ENCODE measurements at places on chromosomes 5 and 9.

GRCh38 chr5:121833617-121834016 lies 18.1 kb upstream of the FTMT start:
- DNase-seq = no peak

DNA sequence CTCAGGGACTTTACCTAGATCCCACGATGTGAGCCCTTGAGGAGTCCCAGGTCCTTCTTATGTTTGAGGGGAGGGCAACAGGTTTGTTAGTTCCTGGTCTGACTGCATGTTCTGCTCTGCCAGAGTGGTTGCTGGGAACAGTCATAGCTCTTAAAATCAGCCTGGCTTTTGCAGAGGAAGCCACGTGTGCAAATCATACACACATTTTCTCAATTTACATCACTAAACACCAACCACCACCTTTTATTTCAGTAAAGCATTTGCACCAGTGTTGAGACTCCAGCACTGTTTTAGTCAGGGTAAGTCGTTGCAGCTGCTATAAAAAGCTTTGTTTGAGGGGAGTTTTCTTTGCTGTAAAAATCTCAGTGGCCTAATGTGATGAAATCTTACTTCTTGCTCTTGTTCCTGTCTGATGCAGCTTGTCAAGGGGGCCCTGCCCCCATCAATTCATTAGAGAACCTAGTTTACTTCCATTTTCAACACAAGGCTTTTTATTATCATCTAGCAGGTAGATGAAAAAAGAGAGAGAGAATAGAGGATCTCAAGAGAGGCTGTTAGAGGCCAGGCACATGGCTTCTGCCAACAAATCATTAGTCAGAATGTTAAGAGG lies 70.3 kb upstream of the VCAN start:
- peak; percentile 0 for DNase-seq

GRCh38 chr9:83155733-83156132 lies 92.8 kb upstream of the RASEF start:
- no peak for DNase-seq

GRCh38 chr5:138832218-138832617 lies 42.9 kb downstream of the LRRTM2 start:
- no peak for DNase-seq

- DNase-seq = no peak
Measured at GRCh38 chr5:1220831-1221230, 4.3 kb upstream of the SLC6A18 start.

- no peak for DNase-seq
Measured at GRCh38 chr9:96121136-96121535, 180.8 kb downstream of the HSD17B3 start.

- no peak for DNase-seq
Measured at GRCh38 chr5:172789687-172790495, 18.9 kb upstream of the DUSP1 start.

DNA sequence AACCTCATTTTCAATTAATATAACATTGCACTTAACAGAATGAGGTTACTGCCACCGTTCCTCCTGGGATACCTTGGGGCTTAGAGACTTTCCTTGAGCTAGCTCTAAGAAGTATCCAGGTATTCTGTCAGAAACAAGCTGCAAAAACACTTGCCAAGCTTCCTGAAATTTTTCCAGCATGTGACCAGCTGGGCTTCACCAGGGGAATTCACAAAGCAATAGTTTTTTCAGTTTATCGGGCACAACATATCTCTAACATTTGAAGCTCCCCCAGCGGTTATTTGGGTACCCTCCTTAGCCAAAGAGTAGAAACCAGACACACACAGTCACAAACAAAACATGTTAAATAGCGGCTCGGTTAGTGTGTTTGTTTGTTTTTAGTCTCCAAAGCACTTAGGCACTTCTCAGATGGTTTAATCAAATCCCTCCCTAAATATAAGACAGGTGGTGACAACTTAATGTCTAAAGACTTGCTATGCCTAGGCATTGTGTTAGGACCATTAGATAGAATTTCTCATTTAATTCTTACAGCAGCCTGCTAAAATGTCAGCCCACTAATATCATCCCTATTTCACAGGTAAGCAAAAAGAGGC lies 278.2 kb downstream of the GLIS3 start:
- DNase-seq = no peak

- DNase-seq = no peak
Measured at GRCh38 chr9:121304707-121305106, 36.7 kb downstream of the GSN start.

GRCh38 chr9:15329539-15330109 lies 22.6 kb upstream of the TTC39B start:
- no peak for DNase-seq

- DNase-seq = no peak
Measured at GRCh38 chr9:7293091-7293490, 506.5 kb downstream of the DMAC1 start.

GRCh38 chr5:73464016-73464745 lies 15.6 kb upstream of the FOXD1 start:
- DNase-seq = peak; percentile 8

DNA sequence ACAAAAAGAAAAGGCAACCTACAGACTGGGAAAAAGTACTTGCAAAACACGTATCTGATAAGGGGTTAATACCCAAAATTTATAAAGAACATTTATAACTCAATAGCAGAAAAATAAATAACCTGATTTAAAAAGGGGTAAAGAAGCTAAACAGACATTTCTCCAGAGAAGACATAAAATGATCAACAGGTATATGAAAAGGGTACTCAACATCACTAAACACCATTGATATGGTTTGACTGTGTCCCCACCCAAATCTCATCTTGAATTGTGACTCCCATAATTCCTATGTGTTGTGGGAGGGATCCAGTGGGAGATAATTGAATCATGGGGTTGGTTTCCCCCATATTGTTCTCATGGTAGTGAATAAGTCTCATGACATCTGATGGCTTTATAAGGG lies 27.1 kb upstream of the LIFR start:
- no peak for DNase-seq

- peak; percentile 63 for DNase-seq
Measured at GRCh38 chr5:127040796-127041520, 10.6 kb upstream of the MARCHF3 start.

DNA sequence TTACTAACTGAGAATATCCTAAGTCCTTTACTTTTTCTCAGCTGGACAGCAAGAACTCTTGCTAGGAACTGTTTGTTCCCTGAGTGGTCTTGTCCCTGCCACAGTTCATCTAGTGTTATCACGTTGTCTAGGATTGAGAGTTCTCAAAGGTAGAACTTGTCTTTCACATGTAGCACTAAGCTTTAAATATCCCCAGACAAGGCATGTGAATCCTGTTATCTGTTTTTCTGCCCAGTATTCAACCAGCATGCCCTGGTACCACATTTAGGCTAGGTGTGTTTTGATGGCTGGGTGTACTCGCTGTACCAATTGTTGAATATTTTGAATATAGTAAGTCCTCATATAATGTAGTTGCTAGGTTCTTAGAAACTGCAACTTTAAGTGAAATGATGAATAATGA lies 27.9 kb upstream of the PDZD2 start:
- DNase-seq = no peak

DNA sequence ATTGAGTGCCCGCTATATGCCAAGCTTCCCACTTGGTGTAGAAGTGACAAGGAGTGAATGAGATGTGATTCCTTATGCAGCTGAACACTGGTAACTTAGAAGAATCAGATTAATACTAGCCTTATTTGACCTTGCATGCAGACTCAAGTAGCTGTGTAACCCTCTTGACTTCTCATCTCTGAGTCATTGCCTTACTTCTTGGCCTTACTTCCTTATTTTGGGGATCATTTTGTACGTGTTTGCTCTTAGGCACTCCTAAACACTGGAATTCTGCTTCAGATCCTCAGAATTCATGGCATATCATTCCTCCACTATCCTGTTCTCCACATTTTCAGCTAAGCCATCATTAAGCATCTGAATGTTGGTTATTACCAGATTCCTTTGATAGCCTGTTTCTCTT lies 948.9 kb upstream of the ARRDC3 start:
- no peak for DNase-seq

DNA sequence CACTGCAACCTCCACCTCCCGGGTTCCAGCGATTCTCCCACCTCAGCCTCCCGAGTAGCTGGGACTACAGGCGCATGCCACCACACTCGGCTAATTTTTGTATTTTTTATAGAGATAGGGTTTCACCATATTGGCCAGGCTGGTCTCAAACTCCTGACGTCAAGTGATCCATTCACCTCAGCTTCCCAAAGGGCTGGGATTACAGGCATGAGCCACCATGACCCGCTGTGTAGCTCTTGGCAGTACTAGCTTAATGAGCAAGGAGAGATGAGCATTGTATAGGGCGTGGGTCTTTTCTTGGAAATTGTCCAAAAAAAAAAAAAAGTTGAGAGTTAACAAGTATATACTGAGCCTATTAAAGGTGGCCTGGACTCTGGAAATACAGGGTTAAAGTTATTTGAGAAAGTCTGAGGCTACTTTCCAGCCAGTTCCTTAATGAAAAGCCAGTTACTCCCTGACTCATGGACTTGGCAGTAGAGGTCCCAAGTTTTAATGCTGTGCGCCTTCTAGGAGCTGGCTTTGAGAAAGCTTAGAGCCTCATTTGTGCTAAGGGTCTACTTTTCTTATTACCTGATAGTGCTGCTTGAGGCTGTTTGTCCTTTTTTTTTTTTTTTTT lies 4.2 kb upstream of the FGF18 start:
- no peak for DNase-seq

- no peak for DNase-seq
Measured at GRCh38 chr5:104199771-104200170, 637.2 kb upstream of the NUDT12 start.

DNA sequence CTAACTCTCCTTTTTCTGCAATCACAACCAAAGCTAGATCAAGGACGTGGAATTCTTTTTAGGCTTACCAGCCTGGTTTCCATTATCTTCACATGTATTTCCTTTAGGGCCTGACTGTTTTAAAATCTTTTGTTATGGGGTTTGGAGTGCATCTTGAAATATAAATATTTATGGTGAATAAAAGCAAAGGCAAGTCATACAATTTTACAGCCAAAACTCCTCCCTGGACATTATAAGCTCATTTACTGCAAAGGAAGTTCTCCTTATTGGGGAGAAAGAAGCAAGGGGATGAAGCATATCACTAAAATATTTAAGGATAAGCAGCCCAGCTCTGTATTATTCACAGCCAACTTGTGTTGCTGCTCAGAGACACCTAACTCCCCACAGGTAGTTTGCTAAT lies 132.2 kb upstream of the TARS1 start:
- DNase-seq = no peak

DNA sequence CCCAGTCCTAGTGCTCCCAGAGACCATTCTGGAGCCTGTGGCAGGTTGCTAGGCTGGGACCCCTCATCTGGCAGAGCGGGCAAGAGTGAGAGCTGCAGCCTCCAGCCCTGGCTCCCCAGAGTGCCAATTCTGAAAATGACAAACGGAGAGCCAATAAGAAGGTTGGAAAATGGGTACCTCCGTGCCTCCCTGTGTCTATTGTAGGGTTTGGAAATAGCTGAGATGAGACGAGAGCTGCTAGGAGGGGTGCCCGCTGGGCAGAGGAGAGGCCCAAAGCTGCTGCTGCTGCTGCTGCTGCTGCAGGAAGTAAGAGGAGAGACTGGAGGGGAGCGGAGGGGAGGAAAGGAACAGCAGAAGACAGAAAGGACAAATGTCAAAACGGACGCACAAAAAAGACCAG lies 36.0 kb upstream of the FUBP3 start:
- DNase-seq = no peak

GRCh38 chr5:143061161-143061945 lies 291.2 kb downstream of the ARHGAP26 start:
- DNase-seq = no peak

DNA sequence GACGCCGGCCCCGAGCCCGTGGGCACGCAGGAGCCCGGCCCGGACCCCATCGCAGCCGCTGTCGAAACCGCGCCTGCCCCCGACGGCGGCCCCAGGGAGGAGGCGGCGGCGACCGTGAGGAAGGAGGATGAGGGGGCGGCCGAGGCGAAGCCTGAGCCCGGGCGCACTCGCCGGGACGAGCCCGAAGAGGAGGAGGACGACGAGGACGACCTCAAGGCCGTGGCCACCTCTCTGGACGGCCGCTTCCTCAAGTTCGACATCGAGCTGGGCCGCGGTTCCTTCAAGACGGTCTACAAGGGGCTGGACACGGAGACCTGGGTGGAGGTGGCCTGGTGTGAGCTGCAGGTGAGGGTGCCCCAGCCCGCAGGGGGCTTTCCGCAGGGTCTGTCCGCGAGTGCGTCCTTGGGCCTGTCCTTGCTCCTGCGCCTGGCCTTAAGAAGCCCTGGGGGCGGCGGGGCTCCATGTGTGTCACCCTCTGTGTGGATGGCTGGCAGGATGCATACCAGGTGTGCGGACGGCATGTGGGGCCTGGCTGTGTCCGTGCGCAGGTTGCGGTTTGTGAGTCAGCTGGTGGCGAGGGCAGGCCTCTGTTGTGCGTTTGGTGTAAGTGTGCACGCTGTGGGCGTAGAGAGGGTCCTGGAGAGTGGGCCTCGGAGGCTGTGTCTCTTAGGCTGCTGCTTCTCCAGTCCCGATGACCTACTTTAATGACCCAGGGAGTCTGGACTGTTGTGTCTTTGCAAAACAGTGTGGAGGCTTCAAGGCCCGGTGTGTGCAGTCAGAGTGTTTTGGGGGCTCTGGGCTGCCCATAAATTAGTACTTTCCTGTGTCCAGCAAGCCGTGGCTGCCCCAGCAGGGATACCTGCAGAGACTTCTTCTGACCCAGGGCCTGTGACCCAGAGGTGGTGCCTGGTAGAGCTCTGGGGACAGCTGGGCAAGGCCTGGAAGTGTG lies 1.6 kb downstream of the WNK2 start:
- no peak for DNase-seq

- no peak for DNase-seq
Measured at GRCh38 chr5:63700241-63700640, 262.0 kb downstream of the HTR1A start.

DNA sequence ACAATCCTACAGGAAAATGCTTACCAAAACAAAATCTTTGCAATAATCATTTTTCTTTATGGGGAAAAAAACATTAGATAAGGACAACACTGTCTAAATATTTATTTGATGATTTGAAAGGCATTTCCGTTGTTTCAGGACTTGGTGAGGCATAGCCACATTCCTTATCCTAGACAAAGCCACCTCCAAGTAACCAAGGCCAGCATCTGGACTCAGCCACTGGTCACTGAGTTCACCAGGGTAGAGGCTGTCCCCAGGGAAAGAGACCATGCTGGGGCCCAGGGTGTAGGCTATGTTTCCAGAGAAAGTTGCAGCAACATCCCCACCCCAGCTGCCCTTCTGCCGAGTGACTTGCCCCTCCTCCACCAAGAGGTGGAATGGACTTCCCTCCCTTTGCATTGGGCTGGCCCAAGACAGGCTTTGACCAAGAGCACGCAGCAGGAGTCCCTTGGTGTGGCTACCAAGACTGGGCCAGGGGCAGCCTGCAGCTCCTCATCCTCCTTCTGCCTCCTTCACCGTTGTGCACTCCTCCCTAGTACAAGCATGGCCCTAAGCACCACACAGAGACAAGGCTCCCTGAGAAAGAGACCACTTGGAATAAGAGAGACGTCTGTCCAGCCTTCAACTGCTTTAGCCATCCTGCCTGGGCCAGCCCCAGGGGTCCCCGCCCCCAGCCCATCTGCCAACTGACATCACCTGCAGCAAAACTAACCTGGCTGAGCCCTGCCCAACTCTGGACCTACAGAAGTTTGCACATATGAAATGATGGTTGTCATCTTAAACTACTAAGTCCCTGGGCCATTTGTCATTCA lies 68.1 kb upstream of the SPIN1 start:
- DNase-seq = no peak

GRCh38 chr9:133727876-133728441 lies 10.2 kb downstream of the SARDH start:
- DNase-seq = no peak
